Left forelimb (tissue), 1 donor: ENCODE measurements at places on chromosomes 3 and 15.

- no peak for DNase-seq
These were observed 87.7 kb downstream of the CFAP20DC start for GRCh38 chr3:58962040-58962651.

DNA sequence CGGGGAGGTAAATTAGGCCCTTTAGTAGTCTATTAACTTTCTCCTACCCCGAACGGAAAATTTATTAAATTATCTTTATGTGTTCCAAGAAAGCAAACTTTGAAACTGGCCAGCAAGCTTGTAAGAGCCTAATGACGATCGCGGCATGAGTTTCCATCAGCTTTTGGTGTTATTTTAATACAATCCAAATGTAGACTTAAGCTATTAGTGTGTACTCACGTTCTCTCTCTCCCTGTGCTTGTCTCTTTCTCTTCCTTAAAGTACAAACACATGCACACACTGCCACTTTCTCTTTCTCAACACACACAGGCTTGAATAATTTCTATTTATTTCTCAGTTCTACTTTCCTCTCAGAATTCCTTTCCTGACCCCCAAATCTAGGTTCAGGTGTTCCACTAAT is 108.8 kb upstream of the MME start:
- DNase-seq = no peak

GRCh38 chr3:8503461-8503860 is 1.8 kb downstream of the LMCD1 start:
- DNase-seq = no peak

DNA sequence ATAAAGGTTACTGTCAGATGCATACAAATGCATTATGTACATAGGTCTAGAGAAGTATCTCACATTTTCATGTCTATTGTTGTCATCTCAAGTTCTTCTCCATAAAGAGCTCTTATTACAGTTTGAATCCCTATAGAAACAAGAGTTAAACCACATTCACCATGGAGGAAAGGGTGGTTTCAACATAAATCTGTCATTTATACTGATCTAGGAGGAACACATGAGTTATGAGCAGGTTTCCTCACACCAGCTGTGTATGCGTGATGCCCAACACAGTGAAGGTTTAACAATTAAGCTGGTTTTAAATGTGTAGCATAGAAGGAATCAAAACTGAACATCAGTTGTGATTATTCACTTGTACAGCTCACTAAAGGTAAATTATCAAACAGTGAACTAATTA is 251.7 kb downstream of the KCNMB2 start:
- DNase-seq = no peak

GRCh38 chr3:10950476-10951294 is 41.9 kb upstream of the SLC6A1 start:
- no peak for DNase-seq

GRCh38 chr3:160921020-160921635 is 165.1 kb downstream of the PPM1L start:
- DNase-seq = no peak

GRCh38 chr3:161423911-161424522 is 52.7 kb upstream of the SPTSSB start:
- no peak for DNase-seq
